ENCODE measurements at places on chromosomes 11 and 22.

GRCh38 chr11:123567466-123567865 lies 87.0 kb downstream of the SCN3B start:
- DNase-seq: no peak

GRCh38 chr11:8080069-8080670 lies 841 bp upstream of the TUB start:
- DNase-seq: no peak

DNA sequence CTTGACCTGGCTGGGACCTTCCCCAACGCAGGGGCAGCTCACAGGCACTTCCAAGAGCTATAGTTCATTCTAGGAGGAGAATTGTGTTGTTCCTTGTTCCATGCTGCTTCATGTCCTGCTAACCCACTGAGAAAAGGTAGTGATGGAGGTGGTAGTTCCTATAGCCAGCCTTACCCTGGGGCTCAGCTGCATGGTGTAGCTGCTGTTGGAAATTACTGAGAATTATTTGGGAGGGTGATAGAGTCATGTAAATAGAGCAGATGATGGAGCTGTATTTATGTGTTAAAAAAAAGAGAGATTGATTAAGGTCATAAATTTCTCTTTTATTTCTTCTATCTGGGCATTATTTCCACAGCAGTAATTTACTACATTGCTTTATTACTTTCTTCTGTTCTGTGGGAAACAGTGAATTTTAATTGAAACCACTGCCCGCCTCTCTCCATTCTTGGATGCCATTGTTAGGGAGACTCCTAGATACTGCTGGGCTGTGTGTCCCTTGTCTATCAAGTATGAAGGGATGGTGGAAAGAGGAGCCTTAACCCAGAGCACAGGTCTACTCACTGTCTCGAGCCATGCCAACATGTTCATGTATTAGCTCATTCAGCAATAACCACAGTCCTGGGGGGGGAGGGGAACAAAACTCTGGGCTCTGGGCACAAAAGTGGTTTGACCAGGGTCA lies 309.2 kb downstream of the FAT3 start:
- no peak for DNase-seq

DNA sequence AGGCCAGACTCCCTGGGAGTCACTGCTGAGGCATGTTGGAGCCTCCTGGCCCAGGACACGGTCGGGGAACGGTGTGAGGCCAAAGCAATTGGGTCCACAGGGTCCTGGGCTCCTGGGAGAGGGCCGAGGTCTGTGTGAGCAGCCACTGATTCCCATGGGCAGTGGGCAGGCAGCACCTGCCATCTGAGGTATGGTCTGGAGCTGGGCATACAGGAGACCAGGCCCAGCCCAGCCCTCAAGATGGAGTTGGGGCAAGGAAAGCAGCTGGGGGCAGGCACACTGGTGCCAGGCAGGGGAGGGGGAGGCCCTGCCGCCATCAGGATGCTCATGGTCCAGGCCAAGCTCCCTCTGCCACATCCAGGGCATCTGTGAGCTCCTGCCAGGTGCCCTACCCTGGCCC lies 32.2 kb upstream of the HMOX1 start:
- no peak for DNase-seq

DNA sequence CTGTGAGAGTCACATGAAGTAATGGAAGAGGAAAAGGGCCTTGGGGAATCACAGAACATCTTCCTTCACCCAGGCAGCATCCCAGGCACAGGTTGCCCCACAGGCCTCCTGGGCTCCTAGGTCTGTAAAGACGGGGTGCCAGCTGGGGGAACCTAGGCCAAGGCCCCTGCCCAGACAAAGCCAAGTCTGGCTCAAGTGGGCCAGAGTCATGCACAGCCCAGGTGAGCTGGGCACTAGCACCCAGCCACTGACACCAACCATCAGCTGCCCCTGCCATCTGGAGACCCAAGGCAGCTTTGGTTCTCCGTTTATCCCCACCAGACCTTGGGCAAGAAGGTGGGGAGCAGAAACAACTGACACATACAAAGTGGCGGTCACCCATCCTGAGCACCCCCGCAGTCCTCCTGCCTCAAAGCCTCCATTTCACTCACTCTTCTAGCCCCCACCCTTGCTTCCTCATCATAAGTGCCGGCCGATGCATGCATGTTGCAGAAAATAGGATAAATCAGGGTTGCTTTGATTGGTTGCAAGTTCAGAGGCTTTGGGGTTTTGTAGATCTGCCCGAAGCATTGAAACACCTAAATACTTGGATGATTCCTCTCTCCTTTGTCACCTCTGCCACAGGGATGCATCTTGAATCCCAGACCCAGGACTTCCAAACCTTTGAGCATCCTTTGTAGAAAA lies 26.5 kb upstream of the TMPRSS4 start:
- no peak for DNase-seq

DNA sequence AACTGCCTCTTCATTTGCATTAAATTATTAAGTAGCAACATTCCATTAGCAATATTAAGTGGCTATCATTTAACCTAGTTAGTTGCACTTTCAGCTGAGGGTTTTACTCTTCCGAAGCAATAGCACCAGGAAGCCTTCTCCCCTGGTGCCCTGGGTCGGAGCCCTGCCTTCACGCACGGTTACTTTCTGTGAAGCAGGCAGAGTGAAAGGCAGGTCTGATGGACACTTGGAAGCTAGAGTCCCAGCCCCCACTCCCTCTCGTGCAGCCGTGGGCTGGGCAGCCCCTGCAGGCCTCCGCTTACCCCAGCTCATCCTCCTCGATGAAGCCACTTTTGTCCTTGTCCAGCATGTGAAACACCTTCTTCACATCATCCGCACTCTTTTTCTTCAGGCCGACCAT lies 2.0 kb downstream of the PVALB start:
- DNase-seq: no peak

DNA sequence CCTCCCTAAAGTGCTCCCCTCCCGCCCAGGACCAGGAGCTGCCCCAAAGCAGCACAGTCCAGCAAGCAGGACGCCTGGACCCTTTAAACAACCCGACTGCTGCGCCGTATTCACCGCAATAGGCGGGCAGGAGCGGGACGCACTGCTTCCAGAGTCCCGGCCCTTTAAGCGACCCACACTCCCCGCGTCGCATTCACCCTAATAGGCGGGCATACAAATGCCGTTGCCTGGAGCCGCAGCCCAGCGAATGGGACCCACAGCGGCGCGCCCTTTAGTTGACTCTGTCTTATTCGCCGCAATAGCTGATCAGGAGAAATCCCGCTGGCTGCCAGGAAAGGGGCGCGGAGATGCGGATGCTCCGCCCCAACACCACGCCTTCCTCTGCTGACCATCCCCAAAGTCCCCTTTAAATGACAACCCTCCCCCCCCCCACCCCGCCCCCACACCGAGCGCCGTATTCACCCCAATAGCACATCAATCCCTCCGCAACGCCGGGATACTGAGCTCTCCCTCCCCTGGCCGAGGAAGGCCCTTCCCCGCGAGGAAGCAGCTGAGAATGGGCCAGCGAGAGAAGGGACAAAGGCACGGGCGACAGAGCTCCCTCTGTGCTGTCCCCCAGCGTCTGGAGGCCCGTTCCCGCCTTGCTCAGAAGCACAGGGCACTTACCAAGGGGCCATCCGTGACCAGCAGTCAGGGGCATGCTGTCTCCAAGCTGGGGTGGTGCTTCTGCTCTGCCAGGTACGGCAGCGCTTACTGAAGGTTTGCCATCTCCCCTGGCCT lies 4.7 kb downstream of the OSBPL5 start:
- DNase-seq: peak; percentile 27

DNA sequence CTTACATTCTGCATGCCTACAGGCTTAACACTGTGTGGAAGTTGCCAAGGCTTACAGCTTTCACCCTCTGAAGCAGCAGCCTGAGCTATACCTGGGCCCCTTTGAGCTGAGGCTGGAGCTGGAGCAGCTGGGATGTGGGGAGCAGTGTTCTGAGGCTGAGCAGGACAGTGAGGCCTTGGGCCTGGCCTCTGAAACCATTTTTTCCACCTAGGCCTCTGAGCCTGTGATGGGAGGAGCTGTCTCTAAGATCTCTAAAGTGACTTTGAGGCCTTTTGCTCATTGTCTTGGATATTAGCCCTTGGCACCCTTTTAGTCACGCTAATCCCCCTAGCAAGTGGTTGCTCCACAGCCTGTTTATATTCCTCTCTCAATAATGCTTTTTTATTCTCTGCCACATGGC lies 59.9 kb upstream of the ZBED5 start:
- no peak for DNase-seq

GRCh38 chr11:720642-721246 lies 14.7 kb downstream of the EPS8L2 start:
- no peak for DNase-seq

GRCh38 chr22:48517039-48518030 lies 1310.3 kb downstream of the BRD1 start:
- no peak for DNase-seq

DNA sequence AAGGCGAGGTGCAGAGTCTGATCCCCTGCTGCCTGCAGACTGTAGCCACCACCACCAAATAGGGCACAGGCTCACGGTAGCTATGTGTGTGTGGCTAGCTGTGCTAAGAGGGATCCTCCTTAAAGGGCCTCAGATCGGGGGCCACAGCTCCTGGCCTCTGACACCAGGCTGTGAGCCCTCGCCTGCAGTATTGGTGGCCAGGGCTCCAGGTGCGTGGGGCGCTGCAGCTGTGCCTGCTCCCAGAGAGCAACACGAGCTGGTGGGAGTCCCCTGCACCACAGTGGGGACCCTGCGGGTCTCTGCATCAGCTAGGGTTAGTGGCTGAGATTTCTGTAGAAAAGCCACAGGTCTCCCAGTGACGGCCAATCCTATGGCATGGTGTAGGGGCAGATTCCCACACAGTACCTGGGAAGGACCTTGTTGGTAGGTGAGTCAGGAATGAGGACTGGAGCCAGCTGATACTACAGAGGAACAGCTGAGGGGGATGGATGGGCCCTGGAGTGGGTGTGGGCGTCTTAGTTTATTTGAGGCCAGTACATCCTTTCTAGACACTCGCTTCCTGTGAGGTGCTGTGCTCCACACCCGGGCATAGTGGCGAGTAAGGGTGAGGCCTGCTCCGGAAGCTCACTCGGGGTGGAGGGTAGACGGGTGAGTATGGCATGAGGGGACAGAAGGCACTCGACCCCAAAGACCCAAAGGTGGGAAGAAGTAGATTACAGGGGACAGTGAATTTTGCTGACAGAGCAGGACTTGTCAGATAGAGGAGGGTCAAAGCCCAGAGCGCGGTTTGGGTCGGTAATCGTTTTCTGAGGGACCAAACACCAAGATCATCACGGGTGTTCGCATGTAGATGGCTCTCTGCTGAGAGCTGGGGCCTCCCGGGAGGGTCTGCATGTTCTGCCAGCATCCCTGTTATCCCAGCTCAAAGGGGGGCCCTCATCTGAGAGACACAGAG lies 212.5 kb downstream of the TBC1D22A start:
- no peak for DNase-seq

- DNase-seq: no peak
Measured at GRCh38 chr11:115525531-115526006, 21.4 kb upstream of the CADM1 start.

DNA sequence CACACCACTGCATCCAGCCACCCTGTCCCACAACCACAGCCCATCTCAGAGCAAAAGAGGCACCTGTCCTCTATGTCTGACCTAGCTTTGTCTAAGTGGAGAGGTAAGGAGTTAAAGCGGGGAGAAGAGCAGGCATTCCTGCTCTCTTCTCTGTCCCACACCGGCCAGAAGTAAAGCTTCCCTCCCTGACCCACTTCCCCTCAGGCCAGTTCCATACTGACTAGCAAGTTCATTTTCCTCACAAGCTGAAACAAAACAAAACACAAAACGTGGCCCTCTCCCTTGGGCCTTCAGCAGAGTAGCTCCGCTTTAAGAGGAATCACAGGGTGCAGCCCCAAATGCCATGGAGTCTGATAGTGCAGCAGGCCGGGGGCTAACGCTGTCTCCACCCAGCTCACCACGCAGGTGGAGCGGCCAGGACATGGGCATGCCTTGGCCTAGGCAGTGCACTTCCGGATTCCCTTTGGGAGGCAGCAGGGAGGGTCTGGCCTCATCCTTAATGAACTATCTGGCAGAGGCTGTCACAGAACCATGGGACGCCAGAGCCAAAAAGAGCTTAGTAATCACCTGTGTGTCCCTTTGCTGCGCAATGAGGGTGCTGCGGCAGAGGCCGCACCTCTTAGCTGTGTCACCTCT lies 34.0 kb downstream of the FLI1 start:
- no peak for DNase-seq

DNA sequence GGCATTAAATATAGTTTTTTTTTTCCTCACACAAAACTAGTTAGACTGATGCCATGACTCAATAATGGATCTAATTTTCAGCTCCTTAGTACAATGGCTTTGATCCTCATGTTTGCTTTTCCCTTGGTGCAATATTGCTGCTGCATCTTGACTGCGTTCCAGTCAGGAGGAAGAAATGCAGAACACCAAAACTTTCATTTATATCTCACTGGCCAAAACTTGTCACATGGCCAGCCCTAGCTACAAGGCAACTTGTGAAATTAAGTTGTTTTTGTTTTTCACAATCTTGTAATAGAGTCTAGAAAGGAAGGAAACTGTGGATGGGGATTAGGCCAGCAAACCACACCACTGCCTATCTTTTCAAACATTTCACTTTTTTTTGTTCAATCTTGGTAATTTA lies 36.7 kb downstream of the SMC1B start:
- no peak for DNase-seq

- no peak for DNase-seq
Measured at GRCh38 chr11:130164221-130164570, 4.6 kb downstream of the ST14 start.

- no peak for DNase-seq
Measured at GRCh38 chr11:67029146-67029545, 6.2 kb downstream of the SYT12 start.

- no peak for DNase-seq
Measured at GRCh38 chr11:100546714-100547113, 140.4 kb upstream of the ARHGAP42 start.

- no peak for DNase-seq
Measured at GRCh38 chr11:9716275-9717039, 52.6 kb downstream of the SWAP70 start.

GRCh38 chr22:36332623-36333332 lies 55.0 kb downstream of the MYH9 start:
- no peak for DNase-seq

GRCh38 chr11:10798330-10798928 lies 10.3 kb downstream of the EIF4G2 start:
- no peak for DNase-seq

GRCh38 chr11:63985812-63986155 lies 454 bp upstream of the OTUB1 start:
- DNase-seq: no peak

DNA sequence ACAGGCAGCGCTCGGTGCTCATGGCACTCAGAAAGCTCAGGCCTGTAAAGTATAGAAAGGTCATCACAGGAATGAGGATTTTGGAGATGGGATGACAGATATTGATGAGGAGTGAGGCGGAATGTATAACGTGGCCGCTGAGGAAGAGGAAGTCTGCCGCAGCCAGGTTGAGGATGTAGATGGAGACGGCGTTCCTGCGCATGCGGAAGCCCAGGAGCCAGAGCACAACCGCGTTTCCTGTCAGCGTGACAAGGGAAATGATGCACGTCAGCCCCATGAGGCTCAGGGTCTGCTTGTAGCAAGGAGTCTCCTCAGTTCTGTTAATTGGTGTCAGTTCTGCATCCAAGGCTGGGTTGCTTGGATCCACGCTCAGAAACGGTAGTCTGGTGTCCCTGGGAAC lies 33.1 kb upstream of the MRGPRX1 start:
- DNase-seq: no peak

- DNase-seq: no peak
Measured at GRCh38 chr11:121564948-121565684, 112.3 kb upstream of the SORL1-AS1 start.

Data from NCI-H187 (cell line).